ENCODE measurements at places on chromosomes 2 and 18.

DNA sequence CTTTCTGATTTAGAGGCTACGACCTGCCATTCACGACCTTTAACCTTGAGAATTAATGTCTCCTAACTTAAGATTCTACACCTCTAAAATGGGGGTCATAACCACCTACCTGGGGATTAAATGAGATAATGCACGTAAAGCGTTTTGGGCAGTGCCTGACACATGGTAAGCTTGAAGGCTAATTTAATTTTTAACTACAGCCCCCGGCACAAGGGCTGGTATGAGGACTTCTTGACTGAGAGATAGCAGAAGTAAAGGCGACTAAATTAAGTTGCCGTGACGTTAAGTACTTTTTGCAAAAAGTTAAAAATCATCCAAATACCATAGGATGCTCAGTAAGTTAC, 549 bp downstream of the MRPL35 start:
- DNase-seq, result no peak

DNA sequence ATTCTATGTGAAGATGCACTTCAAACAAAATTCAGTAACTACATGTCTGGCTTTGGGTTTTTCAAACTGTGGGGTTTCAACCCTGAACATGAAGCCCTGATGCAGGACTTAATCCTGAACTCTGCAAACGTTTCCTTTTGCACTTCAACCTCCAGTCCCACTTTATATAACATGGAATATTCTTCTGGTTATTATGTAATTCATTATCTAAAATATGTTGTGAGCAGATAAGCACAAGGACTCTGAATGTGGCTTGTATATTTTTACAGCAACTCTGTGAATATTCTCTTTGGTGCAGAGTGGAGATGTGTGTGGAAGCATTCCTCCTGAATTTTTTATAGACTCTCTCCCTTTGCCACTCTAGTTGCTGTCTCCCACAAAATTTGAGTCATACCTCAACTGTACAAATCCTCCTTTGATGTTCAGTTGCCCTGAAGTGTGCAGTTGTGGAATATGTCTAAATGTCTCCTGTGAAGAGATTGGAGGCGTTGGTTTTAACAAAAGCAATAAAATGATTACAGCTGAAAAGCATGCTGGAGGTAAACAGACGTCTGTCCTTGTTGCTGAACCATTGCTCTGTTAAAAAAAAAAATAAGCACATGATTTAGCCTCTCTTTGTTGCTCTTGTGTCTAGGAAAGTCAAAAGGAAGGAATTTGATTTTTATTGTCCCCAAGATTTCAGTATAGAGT, 205.1 kb upstream of the NRP2 start:
- no peak for DNase-seq

DNA sequence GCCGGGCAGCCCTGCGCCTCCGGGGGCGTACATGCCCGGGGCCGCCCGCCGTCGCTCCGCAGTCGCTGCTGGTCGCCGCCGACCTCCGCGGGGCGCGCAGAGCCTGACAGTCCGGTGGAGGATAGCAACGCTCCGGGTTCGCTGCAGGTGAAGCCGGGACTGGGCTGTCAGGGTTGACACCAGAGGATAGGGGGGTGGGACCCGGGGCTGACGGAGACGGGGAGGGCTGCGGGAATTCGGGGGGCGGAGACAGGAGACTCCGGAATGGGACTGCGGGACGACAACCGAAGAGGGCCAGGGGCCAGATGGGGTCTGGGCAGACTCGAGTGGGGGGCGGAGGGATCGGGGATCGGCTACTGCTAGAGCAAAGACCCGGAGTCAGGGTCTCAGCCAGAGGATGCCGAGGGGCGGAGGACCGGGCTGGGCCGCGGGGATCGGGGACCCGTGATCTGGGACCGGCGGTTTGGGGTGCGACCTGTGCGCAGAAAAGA, 403 bp downstream of the TMEM127 start:
- DNase-seq, result no peak

GRCh38 chr2:165114346-165114939, 89.4 kb downstream of the SCN3A start:
- peak; percentile 50 for DNase-seq

GRCh38 chr2:239231231-239232194, 169.3 kb downstream of the HDAC4 start:
- no peak for DNase-seq

DNA sequence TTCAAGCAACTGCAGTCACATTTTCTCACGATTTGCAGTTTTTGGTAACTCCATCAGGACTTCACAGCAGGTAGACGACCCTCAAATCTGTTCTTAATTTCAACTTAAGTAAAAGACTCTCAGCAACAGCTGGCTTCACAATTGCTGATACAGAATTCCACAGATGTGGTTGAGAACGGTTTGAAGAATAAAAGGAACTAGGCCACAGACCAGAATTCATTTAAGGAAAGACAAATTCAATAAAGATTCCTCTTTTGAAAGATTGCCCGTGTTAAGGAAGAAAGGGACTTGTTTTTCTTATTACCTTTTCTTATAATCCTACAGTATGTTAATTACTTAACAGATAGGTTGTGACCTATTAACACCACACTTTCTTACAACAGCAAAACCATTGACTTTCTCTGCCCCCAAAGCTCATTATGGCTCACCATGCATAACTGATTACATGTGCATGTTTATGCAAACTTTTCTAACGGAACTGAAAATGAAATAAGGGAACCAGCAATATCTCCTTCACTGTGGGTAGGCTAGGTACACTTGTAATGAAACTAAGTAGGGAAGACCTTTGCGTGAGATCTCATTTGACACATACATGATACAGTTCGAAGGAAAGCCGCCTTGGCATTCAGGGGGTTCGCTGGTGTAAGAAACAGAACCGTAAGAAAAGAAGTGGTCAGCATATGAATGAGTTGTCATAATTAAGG, 4.7 kb upstream of the ZNF516 start:
- no peak for DNase-seq

DNA sequence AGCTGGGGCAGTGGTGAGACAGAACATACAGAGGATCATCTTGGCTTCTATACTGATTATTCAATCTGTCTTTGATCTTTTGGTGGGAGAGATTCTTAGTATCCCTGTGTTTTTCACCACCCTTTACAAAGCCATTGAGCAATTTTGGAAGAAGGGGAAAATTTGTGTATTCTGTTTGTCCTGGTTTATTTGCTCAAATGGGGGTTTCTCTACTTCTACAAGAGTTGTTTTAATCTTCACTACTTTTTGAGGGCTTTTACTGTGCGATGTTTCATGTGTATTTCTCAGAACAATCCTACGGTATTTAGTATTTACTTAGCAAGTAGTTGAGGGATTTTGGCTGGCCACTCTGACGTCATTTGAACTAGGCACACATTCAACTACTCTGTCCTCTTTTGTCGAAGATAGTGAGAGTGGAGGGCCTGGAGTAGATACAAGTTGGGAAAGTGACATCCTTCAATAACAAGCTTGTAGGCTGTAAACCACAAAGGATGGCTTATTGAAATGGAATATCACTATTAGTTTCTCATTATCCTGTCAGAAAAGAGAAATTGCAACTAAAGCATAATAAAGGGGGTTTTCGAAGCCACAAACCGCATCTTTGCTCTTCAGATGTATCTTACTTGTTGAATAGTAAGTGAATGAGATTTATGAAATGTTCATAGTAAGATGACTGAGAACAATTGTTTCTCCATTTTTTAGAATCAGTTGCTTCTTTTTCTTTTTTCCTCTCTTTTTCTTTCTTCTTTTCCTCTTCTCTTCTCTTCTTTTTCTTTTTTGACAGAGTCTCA, 24.8 kb downstream of the FMNL2 start:
- DNase-seq, result no peak

Data from COLO829 (cell line).